ENCODE measurements at places on chromosomes 7 and 10.
A peak's percentile ranks its signal among the peaks of the same experiment; 100 is the strongest.

DNA sequence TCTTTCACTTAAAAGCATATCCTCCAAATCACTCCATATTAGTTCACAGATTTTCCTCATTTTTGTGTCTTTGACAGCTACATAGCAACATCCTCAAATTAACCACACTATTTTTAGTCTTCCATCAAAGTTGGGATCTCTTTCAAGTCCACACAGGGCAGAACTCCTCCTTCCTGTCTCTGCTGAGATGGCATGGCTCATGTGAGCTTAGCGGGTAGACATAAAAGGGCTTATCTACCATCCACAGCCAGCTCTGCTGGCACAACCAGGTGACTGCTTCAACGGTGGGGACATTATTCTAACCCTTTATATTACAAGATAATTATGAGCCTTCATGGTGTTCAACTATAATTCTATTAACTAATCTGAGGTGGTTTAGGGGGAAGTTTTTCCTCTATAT is 35.5 kb downstream of the ICA1 start:
- DNase-seq, result no peak

DNA sequence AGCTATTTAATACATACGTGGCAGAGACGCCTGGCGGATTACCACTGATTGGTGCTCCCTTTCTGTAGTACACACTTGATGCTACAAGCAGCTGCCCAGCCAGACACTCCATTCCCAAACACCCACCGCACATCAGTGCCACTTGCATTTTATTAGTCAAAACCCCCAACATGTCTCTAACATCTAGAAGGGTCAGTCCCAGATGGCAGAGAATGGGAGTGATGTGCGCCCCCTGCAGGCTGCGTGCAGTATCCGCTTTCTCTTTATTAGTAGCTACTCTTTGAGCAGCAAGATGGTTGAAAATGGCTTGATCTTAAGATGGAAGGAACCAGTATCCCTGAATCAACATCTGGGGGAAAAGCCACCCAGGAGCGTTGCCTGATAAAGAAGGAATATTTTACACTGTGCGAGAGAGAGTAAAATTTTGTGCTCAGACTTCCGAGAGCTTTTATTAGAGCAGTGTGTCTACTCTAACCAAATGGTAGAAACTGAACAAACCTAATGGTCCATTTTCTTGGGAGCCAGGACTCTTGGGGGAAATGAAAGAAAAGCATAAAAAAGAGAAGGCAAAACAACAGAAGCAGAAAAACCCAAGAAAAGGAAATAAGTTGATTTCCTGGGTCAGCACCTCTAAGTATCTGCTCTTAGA is 78.3 kb downstream of the ST8SIA6 start:
- DNase-seq, result peak; percentile 19

DNA sequence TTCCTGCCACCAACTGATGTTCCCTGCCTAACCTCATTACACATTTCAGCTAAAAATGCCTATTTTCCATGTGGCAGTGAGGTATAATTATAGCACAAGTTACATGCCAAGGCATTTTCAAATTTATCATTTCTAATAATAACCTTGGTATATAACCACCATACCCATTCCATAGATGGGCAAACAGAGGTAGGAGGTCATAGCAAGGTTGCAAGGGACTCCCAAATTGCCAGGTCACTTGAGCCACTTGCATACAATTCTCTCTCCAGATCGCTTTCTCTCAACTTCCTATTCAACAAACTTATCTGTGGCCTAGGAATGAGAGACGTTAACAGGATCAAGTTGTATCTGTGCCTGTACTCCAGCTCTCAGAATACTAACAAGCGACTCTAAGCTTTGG is 108.3 kb downstream of the ATXN7L1 start:
- no peak for DNase-seq

DNA sequence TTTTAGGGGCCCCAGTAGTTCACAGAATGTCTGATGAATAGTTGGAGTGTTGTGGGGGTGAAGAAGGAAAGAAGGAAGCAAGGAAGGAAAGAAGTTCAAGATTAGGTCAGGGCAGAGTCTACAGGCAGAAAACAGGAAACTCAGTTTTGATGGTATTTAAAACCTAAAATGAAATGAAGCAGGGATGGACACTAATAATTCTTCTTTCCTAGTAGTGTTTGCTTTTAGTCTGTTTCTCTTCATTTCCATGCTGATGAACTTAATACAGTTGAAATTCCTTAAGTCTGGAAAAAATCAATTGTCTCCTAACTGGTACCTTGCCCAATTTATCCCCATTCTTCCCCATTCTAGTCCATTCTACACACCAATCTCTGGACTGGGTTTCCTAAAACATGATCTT is 59.0 kb upstream of the GSAP start:
- DNase-seq, result no peak

- no peak for DNase-seq
Measured at GRCh38 chr10:66717231-66717981, 208.4 kb upstream of the LRRTM3 start.

GRCh38 chr10:11234857-11235531 is 217.3 kb downstream of the CELF2 start:
- no peak for DNase-seq

DNA sequence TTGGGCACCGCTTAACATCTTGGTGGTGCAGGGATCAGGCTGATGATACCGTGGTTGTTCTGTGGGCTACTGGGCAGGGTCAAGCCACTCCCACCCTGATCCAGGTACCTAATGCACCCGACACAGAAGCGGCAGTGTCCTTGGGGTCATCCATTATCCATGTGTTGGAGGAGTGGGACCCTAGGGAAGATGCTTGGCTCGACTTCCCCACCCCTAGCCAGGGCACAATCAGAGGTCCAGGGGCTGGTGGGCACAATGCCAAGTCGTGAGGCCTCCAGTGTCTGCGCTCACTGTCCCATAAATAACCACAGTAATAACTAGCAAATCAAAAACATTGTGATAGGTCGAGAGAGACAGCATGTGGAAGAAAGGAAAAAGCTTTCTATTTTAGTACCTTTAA is 37.7 kb downstream of the HTRA1 start:
- DNase-seq, result no peak

- no peak for DNase-seq
Measured at GRCh38 chr7:25549271-25549921, 321.1 kb upstream of the NPVF start.

DNA sequence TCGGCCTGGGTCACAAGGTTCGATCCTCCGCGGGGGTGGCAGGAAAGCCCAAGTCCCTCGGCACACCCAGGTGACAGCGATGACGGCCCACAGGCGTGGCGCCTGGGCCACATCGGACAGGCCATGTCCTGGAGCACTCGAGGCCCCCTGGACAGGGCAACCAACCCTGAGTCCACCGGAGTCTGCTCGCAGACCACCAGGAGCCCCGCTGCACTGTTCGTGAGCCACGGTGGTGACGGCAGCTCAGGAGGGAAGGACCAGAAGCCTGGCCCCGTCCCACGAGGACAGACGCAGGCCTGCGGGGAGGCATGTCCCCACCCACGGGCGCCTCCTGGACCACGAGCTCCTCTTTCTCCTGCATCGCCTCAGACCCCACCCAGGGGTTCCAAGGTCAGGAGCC is 22.4 kb upstream of the GPR146 start:
- no peak for DNase-seq

DNA sequence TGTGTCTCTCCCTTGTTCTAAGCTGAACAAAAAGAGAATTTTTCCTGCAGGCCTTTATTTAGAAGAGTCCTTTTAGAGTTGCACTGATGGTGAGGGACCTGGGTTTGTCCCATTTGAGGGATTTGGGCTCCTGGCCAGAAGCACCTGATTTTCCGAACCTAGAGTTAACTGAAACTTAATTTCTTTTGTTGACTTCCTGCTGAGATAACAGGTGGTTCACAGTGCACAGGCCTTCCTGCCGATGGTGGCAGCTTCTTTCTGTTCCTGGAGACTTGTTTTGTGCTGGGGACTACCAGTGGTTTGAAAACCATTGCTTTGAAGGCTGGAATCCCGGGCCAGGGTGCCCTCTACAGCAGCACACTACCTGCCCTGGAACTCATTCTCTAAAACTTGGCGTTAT is 99.2 kb downstream of the SUGCT start:
- no peak for DNase-seq

DNA sequence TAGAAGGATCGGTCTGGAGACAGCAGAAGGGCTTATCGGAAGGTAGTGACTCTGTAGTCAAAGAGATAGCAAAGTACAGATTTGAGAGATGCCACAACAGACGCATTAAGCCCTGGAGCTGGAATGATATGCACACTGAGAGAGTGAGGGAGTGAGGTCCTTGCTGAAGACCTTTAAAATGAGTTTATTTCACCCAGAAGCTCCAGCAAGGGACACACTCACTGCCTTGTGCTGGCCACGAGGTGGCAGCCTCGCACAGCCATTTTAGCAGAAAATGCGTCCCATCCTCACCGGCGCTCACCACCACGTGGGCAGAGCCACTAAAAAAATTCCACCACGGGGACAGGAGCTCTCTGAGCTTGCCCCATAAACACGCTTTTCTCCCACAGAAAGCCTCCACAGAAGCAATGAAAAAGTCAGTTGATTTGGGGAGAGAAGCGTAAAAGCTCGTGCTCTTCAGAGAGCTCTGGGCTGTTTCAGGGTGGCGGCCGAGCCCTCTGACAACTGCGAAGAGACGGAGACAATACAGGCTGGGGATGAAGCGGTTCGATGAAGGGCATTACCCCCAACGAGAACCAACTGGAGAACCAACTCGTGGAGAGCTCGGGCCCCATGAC is 163.0 kb upstream of the KLF14 start:
- peak; percentile 78 for DNase-seq

DNA sequence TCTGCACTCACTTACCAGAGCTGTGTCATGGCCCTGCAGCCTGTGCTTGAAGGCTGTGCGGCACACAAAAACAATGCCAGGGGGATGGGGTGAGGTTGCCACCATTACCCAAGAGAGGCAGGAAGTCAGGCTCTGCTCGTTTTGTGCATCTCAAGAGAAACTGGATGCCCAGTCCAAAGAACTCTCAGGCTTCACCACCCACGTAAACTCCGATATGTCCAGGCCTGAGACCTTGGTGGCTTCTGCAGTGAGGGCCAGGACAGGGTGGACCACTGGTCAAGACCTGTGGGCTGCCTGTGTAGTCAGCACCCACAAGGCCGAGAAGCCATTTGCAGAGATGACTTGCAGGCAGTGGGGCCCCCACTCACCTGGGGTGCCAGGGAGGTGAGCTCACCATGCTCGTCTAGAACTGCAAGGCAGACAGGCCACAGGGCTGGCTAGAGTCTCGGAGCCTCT is 54.7 kb upstream of the EBF3 start:
- no peak for DNase-seq

DNA sequence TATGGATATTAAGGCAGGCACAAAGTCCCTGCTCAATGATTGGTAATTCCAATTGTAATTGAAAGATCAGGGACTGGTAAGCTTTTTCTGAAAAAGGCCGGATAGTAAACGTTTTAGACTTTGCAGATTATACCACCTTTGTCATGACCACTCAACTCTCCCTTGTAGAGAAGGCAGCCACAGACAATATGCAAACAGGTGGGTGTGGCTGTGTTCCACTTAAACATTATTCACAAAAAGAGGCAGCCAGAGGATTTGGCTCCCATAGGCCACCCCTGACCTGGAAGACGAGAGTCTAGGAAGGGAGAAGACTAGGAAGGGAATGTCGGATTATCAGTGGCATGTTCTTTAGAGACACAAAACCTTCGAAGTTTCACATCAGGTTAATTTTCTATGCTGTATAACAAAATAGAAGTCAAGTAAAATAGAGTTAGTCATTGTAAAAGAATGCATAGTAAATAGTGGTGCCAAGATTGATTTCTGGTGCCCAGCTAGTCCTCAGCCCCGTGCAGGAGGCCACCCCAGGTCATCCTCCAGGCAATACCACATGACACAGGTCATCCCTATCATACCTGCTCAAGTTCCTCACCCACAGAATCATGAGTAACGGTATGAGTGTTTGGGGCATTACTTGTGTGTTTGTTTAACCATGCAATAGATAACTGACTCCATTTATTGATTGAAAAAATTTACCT is 193.8 kb downstream of the PLPP4 start:
- DNase-seq, result no peak

GRCh38 chr7:128236924-128237586 is 4.0 kb upstream of the LEP start:
- DNase-seq, result peak; percentile 4

DNA sequence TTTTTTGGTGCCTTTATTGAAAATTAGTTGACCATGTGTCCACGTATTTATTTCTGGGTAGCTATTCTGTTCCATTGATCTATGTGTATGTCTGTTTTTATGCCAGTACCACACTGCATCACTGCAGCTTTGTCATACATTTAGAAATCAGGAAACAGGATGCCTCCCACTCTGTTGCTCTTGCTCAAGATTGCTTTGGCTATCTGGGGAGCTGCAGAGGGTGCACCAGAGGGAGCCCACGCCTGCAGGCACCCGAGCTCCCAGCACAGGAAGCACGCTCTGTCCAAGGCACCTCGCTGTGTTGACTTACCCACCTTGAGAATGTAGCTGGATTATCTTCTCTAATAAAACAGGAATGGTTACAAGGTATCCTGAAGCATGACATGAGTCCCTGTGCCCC is 301.7 kb downstream of the TCERG1L start:
- no peak for DNase-seq

DNA sequence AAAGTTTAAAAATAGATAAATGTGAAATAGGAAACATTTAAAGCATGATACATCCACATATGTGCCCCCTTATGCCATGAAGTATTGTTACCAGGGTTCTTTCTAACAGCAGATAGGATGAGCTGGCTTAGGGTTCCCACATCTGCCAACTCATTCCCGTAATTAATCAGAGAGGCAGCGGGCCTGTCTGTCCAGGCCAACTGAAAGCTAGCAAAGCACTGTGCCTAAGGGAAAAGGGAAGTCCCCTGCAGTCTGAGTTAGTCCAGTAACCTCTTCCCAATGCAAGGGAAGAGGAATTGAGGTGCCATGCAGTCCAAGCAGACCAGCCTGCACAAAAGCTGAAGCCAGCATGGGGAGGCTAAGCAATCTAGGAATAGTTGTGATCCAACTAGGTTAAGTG is 18.3 kb upstream of the ZC3HAV1L start:
- DNase-seq, result no peak

DNA sequence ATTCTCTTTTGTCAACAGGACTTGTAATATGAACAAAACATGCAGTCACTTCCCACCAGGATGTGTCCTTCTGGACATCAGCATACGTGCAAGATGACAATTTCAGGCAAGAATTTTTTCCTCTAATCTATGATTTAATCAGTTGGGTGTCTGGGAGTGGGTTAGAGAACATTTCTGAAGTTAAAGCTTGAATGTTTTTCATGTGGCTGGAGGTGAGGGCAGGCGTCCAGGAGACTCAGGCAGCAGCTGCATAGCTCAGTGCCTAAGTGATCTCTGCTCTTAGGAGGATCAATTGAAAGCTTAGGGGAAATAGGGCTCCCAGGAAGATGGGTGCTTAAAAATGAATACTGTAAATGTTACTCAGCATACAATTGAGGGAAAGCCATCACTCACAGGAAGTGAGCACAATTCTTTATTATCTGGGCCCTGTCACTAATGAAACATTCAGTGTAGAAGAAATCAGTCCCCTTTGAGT is 457.6 kb upstream of the KLF6 start:
- no peak for DNase-seq

DNA sequence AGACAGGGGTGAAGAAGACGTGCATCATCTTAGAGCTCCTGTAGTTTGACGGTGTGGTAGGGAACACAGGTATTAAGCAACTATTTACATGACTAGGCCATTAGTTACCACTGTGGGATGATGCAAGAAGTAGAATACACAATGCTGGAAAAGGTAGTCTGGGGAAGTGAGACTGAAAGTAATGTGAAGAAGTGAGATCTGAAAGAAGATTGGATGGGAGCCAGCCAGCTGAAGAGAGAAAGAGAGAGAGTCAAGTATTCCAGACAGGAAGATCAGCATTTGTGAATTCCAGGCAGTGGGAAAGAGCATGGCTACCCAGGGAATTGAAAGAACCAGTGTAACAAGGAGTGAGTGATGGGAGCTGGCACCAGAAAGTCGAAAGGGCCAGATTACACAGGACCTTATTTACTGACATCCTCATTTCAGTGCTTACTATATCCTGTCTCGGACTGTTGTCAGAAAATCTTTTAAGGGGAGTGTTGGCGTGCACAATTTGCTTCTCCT is 4.0 kb upstream of the CFAP58 start:
- no peak for DNase-seq
